ENCODE measurements at places on chromosomes 1 and 21. TPM values are rescaled to one million over a fixed set of nuclear protein-coding genes. Genes with fewer than 3 reads are reported as not detected.

The ROR1 gene
- total RNA-seq, result 6.2 TPM

The ADAM30 gene
- total RNA-seq, result not detected

The ADARB1 gene
- 23.9 TPM for total RNA-seq

The HMCN1 gene
- total RNA-seq, result 4.7 TPM

The SYPL2 gene
- total RNA-seq, result 2.0 TPM

The MPL gene
- 0.55 TPM for total RNA-seq

The ATP1A2 gene
- total RNA-seq, result 41.2 TPM

GRCh38 chr1:83718338-83718737 lies 280.6 kb downstream of the TTLL7 start:
- no peak for DNase-seq

DNA sequence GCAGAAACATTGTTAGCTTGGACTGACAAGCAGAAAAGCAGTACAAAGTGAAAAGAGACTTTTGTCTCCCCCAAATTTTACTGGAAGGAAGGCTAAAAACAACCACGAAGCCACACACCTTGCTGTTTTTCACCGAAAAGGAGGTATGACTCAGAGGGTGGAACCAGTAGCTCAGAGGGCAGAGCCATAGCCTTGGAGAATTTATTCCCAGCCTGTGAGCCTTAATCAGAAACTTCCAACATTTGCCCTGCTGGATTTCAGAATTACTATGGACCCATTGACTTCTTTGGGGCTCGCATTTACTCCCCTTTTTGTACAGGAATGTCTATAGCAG lies 32.0 kb downstream of the RPS6KC1 start:
- DNase-seq, result no peak

DNA sequence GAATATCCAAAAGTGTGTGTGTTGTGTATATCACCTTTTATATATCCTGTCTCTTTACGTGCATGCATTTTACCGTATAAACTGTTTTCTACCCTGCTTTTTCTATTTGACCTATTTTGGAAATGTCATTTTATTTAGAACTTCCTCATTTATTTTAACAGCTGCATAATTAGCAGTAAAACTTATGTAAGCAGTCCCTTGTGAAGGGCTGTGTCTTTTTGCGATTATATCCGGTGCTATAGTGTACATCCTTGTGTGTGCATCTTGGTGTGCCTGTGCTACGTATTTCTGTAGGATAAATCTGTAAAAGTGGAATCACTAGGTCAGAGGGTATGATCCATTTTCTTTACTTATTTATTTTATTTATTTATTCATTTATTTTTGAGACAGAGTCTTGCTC lies 7.2 kb downstream of the LGALS8 start:
- DNase-seq, result no peak

DNA sequence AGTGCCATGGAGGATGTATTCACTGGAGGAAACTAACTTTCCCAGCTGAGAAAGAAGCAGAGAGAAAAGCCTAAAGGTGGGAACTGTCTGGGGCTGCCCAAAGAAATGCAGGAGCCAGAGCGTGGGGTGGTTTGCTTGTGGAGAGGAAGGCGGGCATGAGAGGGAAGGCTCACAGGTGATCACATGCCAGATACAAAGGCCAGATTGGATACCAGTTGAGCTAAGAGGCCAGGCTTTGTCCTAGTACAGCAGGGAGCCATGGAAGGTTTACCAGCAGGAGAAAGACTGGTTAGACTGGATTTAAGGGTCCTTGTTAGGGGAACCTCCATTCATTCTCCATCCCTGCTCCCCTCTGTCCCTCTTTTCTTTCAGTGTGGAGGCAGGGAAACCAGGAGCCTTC lies 66.4 kb downstream of the BEND5 start:
- DNase-seq, result no peak

- DNase-seq, result no peak
These were observed 509.0 kb upstream of the CXADR start for GRCh38 chr21:17003763-17004373.

GRCh38 chr1:25973610-25974321 lies 24.1 kb downstream of the PAFAH2 start:
- DNase-seq, result no peak

- DNase-seq, result no peak
These were observed 876 bp downstream of the LRRC7 start for GRCh38 chr1:69568421-69569174.

- no peak for DNase-seq
These were observed 28.9 kb downstream of the PRDM16 start for GRCh38 chr1:3097861-3098260.

- DNase-seq, result no peak
These were observed 646 bp downstream of the MAPKAPK2 start for GRCh38 chr1:206685334-206685768.

DNA sequence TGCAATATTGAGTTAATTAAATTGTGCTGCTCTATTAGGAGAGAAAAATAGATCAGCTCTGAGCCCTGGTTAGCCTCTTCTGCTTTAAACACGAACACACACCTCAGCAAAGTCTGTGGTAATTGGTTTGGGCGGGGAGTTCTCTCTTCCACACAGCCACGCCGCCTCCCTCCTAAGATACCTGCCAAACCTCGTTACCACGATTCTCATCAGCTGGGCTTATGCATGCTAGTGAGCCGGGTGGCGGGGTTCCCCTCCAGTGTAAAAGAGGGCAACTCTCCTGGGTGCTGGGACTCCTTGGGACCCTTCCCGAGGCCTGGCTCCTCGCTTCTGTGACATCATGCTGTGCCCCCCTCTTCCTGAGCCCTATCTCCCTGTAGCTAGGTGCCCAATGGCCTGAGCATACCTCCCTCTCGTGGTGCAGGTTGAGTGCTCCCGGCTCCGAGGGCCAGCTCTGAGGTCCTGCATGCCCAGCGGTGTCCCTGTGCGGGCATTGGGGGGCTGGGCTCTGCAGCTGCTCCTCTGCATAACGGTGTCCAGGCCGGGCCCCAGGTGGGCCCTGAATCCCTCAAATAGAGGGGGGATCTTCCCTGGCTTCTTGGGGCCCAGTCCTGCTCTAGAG lies 182.9 kb downstream of the PRDM16 start:
- no peak for DNase-seq

- no peak for DNase-seq
These were observed 11.3 kb downstream of the TMCC2 start for GRCh38 chr1:205239078-205239477.
